CD4-positive, alpha-beta T cell treated with Interleukin-21 for 1 hour (primary cell): ENCODE measurements at places on chromosomes 7 and 10.

- DNase-seq: no peak
Measured at GRCh38 chr10:17229717-17229966, 1.6 kb downstream of the VIM start.

DNA sequence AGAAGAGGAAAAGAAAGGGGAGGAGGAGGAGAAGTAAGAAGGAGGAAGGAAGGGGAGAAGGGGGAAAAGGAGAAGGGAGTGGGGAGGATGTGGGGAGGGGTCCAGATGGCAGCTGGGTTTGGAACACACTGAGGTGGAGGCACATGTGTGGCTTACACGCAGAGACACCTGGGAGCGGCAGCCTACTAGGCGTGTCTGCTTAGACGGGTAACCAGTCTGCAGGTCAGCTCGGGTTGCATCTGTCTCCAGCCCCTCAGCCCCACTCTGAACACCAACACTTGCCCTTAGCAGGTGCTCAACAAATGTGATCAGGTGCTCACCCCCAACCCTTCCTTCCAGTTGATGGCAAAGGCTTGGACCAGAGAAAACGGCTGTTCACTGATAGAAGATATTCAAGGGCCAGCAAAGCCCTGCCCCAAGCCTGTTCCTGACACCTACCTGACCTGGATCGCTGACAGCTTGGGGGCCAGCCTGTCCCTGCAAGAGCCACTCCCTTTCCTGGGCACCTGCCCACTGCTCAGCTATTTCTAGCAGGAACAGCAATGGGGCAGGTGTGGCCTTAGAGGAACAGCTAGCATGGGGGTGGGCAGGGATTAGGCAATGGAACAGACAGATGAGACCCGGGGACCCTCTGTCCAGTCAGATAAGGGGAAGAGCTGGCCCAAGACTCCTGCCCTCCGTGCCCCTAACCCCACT is 70.5 kb downstream of the SH3PXD2A start:
- DNase-seq: no peak

- no peak for DNase-seq
Measured at GRCh38 chr7:153530441-153530840, 521.8 kb upstream of the DPP6 start.

GRCh38 chr10:30364345-30365268 is 15.5 kb upstream of the MTPAP start:
- no peak for DNase-seq

GRCh38 chr7:33418251-33418701 is 288.9 kb downstream of the BBS9 start:
- no peak for DNase-seq
